Left renal cortex interstitium (tissue), 4 donors: ENCODE measurements at places on chromosomes 11 and 22. TPM values are rescaled to one million over a fixed set of nuclear protein-coding genes. Genes with fewer than 3 reads are reported as not detected.

Gene SIRT3
- polyA plus RNA-seq = 27.8 TPM

Gene MPST
- polyA plus RNA-seq = 84.1 TPM

Gene VWCE
- polyA plus RNA-seq = 1.8 TPM

Gene SCARF2
- polyA plus RNA-seq = 31.2 TPM

Gene RABL2B
- 37.8 TPM for polyA plus RNA-seq

Gene UCP3
- 1.4 TPM for polyA plus RNA-seq

Gene KCNJ1
- 89.7 TPM for polyA plus RNA-seq

Gene OR8J3
- polyA plus RNA-seq = not detected

Gene C11orf16
- polyA plus RNA-seq = 1.8 TPM

Gene TCN2
- polyA plus RNA-seq = 54.6 TPM

Gene ADM2
- 8.6 TPM for polyA plus RNA-seq

Gene PTGDR2
- polyA plus RNA-seq = 0.19 TPM

DNA sequence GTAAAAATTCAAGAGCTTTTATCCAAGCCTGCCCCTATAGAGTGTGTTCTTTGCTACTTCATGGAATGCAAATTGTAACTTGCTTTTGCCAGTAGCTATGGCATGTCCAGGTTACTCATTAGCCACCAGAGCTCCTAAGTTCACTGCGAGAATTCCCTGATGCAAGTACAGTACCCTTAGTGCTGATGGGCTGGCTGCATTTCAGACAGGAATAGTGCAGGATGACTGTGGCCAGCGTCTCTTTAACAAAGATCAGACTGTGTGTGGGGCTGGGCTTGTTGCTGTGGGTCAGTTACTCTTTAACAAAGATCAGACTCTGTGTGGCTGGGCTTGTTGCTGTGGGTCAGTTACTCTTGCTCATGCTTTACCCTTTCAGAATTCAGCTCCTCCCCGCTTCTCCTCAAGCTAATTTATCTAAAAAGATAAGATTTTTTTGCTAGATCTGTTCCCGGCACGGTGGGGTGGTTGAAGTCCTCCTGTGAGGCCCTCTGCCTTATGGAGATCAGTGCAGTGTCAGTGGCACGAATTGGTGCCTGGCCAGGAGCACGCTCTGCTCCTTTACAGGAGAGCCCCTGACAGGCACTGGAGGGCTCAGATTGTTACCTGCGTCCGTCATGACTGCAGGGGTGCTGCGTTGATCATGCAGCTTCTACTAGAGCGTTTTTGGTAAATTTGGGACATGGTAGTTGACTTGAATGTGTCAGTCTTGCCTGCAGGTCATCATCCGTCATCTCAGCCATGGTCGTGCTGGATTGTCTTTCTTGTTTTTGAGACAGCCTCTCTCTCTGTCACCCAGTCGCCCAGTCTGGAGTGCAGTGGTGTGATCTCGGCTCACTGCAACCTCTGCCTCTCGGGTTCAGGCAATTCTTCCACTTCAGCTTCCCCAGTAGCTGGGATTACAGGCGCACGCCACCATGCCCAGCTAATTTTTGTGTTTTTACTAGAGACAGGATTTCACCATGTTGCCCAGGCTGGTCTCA lies 27.0 kb downstream of the AP2A2 start:
- DNase-seq = no peak

DNA sequence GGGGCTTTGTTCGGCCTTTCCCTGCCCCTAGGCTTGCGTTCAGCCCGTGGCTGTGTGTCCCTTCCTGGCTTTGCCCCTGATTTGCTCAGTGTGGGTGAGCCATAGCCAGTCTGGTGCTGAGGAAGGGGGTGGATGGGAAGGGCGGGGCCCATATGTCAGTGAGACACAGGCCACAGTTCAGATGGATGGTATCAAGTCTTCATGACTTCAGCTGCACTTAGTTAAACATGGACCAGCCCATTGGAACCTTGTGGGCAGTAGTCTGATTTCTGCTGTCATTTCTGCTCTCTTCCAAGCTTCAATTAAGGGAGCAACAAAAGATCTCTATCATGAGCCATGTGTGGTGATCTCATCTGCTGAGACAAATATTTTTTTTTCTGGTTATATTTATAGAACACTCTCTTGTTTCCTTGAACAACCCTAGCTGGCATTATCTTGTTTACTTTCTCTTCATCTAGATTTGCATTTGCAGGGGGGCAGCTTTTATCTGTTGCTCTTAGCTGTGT lies 21.6 kb upstream of the PEX26 start:
- no peak for DNase-seq

DNA sequence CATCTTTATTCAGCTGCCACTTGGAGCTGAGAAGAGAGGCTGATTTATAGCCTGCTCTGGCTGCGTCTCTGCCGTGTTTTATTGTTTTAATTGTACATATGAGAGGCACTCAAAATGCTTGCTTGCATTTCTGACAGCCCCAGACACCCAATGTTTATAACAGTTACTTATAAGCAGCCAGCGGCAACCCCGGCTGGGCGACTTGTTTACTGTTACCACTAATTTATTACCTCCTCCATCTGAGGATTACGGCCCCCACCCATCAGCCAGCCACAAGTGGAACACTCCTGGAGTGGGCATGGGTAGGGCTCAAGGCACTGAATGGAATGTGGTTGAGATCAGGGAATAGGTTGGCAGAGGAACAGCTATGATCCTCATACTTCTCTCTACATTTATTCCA lies 61.2 kb downstream of the CLPB start:
- DNase-seq = no peak

DNA sequence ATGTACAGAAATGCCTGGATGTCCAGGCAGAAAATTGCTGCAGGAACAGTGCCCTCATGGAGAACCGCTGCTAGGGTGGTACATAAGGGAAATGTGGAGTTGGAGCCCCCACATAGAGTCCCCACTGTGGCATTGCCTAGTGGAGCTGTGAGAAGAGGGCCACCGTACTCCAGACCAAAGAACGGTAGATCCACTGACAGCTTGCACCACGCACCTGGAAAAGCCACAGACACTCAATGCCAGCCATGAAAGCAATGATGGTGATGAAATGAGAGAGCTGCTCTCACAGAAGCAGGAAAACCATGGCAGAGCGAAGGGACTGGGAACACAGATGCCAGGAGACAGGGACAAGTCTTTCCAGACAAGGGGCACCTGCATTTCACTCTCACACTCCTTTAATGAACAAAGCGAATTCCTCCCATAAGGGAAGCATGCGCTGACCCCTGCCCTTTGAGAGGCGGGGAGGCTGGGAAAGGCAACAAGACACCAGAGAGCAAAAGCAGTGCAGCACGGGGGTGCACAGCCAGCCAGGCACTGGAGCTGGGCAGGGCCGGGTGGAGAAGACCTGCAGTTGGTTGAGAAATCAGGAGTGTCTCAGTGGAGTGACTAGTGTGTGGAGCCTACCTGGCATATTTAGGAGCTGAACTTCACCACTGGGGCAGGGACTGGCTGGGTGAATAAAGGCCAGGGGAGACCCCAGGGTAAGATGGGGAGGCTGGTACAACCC lies 1025.2 kb downstream of the TBC1D22A start:
- DNase-seq = no peak

- no peak for DNase-seq
These were observed 497 bp upstream of the SYT12 start for GRCh38 chr11:67022341-67022933.

DNA sequence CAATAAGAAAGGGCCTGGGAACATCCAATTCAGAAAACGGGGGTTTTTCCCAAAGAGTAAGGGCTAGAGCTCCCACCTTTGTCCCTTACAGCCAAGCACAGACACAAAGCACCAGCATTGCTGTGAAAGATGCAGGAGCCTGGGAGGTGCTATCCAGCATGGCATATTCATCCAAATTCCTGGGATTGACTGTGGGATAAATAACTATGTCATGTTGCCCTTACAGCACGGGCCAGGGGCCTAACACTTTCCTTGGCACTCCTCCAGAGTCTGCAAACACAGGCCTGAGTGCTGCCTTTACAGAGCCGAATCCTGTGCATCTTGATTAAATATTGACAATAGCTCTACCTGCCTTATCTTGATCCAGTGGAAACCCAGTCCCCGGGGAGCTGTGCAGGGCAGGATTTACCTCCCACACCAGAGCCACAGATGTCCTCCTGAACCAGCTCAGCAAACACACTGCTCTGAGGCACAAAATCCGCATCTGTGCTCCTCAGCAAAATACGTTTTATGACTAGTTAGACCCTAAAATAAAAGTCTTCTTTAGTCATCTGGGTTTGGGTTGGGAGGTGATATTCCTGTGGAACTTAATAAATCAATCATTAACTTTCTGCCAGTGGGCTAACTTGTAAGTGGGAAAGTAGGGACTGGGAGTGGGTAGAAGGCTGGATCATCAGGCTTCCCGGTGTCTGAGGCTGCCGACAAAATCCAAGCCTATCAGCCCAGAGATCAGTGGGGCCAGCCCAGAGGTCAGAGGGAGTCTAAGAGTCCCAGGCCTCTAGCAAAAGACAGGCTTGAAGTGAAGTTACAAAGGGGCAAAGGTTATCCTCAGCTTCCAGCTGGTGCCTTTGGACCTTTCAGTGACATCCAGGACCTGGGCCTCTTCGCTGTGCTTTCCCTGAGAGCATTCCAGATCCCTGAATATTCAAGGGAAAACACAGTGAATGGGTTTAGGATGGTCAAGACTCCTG lies 36.5 kb downstream of the POU2AF3 start:
- DNase-seq = no peak

- no peak for DNase-seq
These were observed 31.2 kb upstream of the SNX19 start for GRCh38 chr11:130947481-130947880.

- no peak for DNase-seq
These were observed 15.0 kb upstream of the OR8B8 start for GRCh38 chr11:124460459-124460858.

DNA sequence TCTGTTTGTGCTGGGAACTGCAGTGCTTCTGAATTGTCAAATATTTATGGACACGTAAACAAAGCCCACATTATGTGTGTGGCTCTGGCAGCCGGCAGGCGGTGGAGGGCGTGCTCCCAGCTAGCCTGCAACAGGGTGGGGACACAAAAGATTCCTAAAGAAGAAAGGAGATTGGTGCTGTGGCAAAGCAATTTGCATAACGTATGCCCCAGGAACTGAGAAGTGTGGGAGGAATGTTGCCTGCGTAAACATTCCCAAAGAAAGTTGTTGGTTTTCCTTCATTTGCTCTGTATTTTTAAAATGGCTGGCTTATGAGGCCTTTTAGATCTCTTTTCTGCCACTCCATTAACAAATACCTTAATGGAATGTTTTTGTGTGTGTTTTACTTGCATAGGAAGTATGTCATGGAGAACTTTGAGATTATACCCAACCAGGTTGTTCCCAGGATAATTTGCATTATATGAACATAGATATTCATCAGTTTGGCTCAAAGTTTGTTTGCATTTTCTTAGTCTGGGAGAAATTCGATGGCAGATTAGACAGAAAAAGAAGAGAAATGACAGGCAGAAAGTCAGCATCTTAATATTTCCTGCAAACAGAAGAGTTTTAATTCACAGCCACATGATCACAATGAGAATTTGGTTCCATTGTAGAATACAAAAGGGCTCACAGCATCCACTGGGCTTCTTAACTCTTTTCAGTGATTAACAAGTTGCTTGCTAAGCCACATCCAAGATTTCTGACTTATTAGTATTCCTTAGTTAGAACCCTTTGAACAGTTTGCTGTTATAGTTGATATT lies 41.8 kb upstream of the DLAT start:
- no peak for DNase-seq

- DNase-seq = no peak
These were observed 176.5 kb downstream of the LARGE1 start for GRCh38 chr22:33743756-33744155.

DNA sequence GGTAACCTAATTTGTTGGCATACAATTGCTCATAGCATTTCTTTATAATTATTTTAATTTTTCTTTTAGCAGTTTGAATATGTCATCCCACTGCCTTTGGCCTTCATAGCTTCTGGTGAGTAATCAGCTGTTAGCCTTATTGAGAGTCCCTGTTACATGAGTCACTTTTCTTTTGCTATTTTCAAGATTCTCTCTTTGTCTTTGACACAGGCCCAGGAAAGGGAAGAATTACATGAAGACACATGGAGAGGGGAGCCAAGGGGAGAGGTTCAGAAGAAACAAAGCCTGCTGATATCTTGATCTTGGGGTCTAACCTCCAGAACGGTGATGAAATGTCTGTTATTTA lies 418.2 kb downstream of the METTL15 start:
- DNase-seq = no peak

DNA sequence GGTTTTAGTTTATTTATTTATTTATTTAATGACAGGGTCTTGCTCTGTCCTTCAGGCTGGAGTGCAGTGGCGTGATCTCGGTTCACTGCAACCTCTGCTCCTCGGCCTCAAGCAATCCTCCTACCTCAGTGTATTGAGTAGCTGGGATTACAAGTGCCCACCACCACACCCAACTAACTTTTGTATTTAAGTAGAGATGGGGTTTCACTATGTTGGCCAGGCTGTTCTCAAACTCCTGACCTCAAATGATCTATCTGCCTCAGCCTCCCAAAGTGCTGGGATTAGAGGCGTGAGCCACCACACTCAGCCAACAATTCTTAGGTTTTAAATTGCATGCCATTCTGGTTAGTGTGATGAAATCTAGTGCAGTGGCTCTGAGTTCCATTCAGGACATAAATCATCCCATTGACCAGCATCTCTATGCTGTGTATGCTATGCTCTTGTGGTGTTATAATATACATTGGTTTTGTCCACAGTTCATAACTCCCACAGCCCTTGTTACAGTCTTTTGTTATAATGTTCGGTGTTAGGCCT lies 28.5 kb downstream of the ZNF280B start:
- no peak for DNase-seq

- no peak for DNase-seq
These were observed 46.3 kb downstream of the PIK3C2A start for GRCh38 chr11:17161515-17161914.

GRCh38 chr11:130449996-130450769 lies 1.7 kb downstream of the ADAMTS15 start:
- DNase-seq = no peak
